Cardiac atrium fibroblast (primary cell): ENCODE measurements at places on chromosomes 6 and 20. TPM values are rescaled to one million over a fixed set of nuclear protein-coding genes. Genes with fewer than 3 reads are reported as not detected.

Gene SUMO4
- 0.16 TPM in 1 of 2 replicates, not detected in the other for total RNA-seq

Gene KCNG1
- total RNA-seq, result 5.2 and 9.1 TPM in 2 replicates

Gene GSTA2
- total RNA-seq, result not detected in 2 replicates

Gene TMC2
- not detected in 2 replicates for total RNA-seq

Gene HCK
- not detected in 2 replicates for total RNA-seq

Gene HLA-DPB1
- 12.1 and 27.1 TPM in 2 replicates for total RNA-seq

Gene DLK2
- 1.3 and 1.8 TPM in 2 replicates for total RNA-seq

Gene TUBB2B
- 6.3 and 13.2 TPM in 2 replicates for total RNA-seq

Gene CNBD2
- total RNA-seq, result 0.54 and 2.1 TPM in 2 replicates

Gene ID4
- total RNA-seq, result 27.7 and 30.9 TPM in 2 replicates

Gene PPP1R3G
- 0.81 and 1.3 TPM in 2 replicates for total RNA-seq

Gene CTCFL
- total RNA-seq, result not detected in 2 replicates

Gene DSP
- 0.36 and 1.5 TPM in 2 replicates for total RNA-seq
